ENCODE measurements at places on chromosomes 11 and 22.

DNA sequence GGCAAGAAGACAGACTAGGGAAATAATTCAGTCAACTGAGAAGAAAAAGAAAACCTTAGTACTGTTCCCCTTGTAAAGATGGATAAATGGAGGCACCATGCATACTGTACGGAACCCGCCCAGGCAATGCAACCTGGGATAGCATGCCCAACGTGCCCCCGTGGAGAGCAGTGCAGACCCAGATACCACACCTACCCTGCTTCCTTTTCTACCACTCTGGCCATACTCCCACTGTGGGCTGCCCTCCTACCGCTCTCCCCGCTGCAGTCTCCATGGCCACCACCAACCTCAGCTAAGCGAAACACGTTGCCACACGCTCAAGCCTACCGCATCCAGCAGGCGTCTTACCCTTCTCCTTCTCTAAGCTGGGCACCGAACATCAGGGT, 117.4 kb upstream of the SERPIND1 start:
- DNase-seq = no peak

DNA sequence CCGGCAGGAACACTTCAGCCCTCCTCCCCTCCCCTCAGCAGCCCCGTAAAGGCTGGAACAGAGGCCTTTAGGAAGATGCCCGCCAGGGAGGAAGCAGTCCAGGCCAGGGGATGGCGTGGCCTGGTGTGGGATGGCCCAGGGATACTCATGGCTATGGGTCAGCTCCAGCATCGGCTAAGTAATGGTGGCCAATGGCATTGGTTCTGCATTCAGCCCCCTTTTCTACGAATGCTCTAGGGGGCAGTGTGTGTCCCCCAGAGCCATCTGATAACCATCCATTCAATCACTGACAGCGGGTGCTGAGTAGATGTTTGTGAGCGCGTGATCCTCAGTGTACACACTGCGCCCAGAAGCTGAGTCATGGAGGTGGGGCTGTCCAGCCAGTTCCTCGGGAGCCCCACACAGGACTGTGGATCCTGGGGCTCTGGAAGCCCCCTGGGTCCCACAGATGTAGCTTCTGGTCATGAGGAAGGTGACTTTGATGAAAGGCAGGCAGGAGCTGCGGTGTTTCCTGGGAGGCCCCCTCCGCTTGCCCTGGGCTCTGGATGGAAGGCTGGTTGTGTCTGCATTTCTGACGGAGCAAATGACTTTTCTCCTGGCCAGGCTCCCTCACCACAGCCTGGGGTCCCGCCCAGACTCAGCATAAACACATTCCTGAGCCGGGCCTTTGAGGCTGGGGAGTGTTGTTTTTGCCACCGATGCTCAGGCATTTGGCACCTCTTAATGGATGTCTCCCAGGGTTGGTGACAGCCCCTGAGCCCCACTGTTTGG, 46.5 kb downstream of the FBLN1 start:
- DNase-seq = no peak

DNA sequence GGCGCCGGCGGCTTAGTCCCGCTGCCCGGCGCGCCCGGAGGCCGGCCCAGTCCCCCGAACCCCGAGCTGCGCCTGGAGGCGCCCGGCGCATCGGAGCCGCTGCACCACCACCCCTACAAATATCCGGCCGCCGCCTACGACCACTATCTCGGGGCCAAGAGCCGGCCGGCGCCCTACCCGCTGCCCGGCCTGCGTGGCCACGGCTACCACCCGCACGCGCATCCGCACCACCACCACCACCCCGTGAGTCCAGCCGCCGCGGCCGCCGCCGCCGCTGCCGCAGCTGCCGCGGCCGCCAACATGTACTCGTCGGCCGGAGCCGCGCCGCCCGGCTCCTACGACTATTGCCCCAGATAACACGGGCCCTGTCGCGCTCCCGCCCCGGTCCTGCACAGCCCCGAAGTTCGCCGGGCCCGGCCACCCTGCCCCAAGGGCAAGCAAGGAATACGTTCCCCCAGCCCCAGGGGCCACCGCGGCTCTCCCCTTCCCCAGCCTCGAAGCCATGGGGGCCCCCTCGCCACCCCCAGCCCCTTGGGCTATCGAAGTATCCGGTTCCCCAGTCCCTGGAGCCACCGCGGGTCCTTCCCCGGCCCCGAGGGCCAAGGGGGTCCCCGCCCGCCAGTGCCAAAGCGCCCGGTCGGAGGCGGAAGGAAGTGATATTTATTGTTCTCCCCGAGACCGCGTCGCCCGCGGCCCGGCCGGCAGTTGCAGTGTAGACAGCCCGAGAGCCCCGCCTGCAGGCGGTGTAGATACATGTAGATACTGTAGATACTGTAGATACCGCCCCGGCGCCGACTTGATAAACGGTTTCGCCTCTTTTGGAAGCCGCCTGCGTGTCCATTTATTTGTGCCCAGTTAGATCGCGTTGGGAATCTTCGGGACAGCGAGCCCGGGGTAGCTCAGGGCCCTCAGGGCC, 6.2 kb downstream of the TBX1 start:
- peak; percentile 47 for DNase-seq

- no peak for DNase-seq
Measured at GRCh38 chr11:97363331-97363730, 973.5 kb downstream of the JRKL start.

- DNase-seq = no peak
Measured at GRCh38 chr11:128448200-128448886, 139.0 kb downstream of the ETS1 start.

DNA sequence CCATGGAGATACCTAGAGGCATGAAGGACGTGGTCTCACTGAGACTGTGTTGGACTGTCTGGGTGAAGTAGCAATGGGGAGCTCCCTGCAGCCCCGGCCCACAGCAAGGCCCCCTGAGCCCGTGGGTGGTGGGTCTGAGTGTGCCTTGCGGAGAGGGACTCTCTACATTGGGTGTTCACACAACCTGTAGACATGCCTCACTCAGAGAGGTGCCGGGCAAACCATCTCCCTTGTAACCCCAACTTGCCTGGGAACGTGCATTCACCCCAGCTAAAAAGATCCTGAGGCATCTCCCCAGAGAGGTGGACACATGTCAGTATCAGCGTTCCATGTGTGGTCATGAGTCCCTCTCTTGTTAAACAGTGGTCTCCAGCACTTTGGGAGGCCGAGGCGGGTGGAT, 2.1 kb downstream of the VPREB1 start:
- no peak for DNase-seq

- no peak for DNase-seq
Measured at GRCh38 chr11:2266586-2267305, 3.6 kb downstream of the ASCL2 start.

- DNase-seq = no peak
Measured at GRCh38 chr11:129733384-129733783, 82.3 kb upstream of the TMEM45B start.

- no peak for DNase-seq
Measured at GRCh38 chr22:38148245-38148644, 33.4 kb downstream of the PLA2G6 start.

All from CD4-positive, alpha-beta T cell treated with Interleukin-12 subunit alpha and Interleukin-12 subunit beta, for 1 hour (primary cell).